ENCODE measurements at places on chromosomes 5 and 9.

DNA sequence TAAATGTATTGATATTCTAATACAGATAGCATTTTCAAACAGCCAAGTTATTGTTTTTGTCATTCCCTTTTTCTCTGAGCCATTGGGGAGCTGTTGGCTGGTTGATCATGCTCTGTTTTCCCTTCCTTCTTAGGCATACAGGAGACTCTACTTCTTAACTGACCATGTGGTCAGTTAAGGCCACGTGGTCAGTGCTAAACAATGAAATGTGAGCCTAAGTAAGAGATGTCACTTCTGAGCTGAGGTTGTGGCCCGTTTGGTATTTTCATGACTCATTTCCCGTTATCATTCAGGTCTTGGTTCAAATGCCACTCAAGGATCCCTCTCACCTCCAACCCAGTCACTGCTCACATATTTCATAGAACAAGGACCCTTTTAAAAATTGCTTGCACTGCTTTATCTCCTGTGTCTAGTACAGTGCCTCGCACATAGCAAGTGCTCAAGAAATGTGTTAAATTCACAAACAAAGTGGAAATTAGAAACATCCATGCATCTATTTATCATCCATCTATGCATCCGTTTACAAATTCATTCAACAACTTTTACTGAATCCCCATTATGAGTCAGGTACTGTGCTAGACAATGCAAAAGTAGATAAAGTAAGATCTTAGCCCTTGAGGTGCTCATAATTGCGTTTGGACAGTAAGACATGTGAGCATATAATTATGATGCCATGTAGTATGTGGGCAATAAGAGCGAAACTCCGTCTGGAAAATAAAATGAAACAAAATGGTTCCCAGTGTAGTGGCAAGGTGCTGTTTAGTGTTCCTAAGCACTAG lies 50.7 kb downstream of the ARRDC3 start:
- DNase-seq: peak; percentile 20

GRCh38 chr9:121692606-121693387 lies 41.4 kb downstream of the DAB2IP start:
- peak; percentile 82 for DNase-seq

- no peak for DNase-seq
Measured at GRCh38 chr5:110397281-110397680, 329.2 kb downstream of the TMEM232 start.

- DNase-seq: peak; percentile 54
Measured at GRCh38 chr5:54644226-54644625, 126.7 kb downstream of the SNX18 start.

Measured in fibroblast of skin of scalp (primary cell).